Urothelium cell line (cell line): ENCODE measurements at places on chromosomes 13 and 19.

- no peak for DNase-seq
These were observed 2.2 kb upstream of the KCNC3 start for GRCh38 chr19:50331221-50331993.

- DNase-seq, result no peak
These were observed 6.3 kb downstream of the GPR18 start for GRCh38 chr13:99251921-99252320.

GRCh38 chr19:7685546-7686445, 5.2 kb downstream of the TRAPPC5 start:
- no peak for DNase-seq

DNA sequence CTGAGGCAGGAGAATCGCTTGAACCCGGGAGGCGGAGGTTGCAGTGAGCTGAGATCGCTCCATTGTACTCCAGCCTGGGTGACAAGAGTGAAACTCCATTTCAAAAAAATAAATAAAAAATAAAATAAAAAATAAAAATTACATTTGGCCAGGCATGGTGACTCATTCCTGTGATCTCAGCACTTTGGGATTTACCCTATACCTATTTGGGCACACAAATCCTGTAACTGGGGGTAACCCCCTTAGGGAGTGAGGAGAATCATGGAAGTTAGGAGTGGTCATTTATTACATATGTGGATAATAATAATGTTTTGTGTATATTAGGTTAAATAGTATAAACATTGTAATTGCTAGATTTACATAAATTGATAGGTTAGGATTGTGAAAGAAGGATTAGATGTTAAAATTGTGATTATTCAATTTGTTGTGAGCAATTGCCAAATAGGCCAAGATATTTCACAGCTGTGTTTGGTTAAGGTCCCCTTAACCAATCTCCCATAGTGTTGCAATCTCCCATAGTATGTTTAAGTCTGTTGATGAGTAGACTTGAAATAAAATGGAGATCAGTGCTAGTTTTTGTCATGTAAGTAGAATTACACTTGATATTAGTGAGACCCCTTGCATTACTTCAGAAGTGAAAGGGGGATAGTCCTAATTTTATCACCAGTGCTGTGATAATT, 30.7 kb downstream of the ZNF844 start:
- DNase-seq, result no peak

GRCh38 chr19:12580180-12580694, 29.0 kb upstream of the ZNF564 start:
- DNase-seq, result peak; percentile 54

GRCh38 chr13:37209621-37210580, 104.4 kb upstream of the CSNK1A1L start:
- DNase-seq, result no peak
